ENCODE measurements at places on chromosomes 1 and 21. TPM values are rescaled to one million over a fixed set of nuclear protein-coding genes. Genes with fewer than 3 reads are reported as not detected.

GNG12 gene
- total RNA-seq = 74.7 TPM

C8B gene
- not detected for total RNA-seq

SHISA4 gene
- 14.5 TPM for total RNA-seq

SLAMF9 gene
- 0.41 TPM for total RNA-seq

INAVA gene
- total RNA-seq = 40.5 TPM

ASAP3 gene
- 3.1 TPM for total RNA-seq

TNNI3K gene
- not detected for total RNA-seq

DDX59 gene
- total RNA-seq = 14.5 TPM

OBSCN gene
- 5.8 TPM for total RNA-seq

AIRE gene
- not detected for total RNA-seq

PLA2G2E gene
- total RNA-seq = not detected

RNF186 gene
- not detected for total RNA-seq

GCSAML gene
- not detected for total RNA-seq

DIO1 gene
- not detected for total RNA-seq

COL9A2 gene
- 0.19 TPM for total RNA-seq

ABCA4 gene
- 0.10 TPM for total RNA-seq

CCDC190 gene
- total RNA-seq = not detected
